ENCODE measurements at places on chromosomes 12 and 14. TPM values are rescaled to one million over a fixed set of nuclear protein-coding genes. Genes with fewer than 3 reads are reported as not detected.

The LTBR gene
- total RNA-seq: 17.0 TPM

The SERPINA10 gene
- not detected for total RNA-seq

The ESR2 gene
- total RNA-seq: 0.16 TPM

DNA sequence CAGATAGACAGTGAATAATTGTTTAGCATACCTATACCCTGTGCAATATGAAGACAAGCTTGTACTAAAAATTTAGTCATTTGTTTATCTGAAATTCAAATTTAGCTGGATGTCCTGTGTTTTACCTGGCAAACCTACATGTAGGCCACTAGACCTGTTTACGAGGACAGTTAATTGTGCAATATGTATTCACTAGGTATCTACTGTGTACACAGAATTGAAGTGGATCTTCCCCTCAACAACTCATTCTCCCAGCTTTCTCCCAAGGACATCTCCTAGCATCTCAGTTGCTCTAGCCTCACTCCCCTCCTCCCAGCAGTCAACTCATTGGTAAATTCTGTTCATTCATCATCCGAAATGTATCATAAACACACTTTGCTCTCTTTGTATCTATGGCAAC, 25.3 kb downstream of the AK7 start:
- no peak for DNase-seq

DNA sequence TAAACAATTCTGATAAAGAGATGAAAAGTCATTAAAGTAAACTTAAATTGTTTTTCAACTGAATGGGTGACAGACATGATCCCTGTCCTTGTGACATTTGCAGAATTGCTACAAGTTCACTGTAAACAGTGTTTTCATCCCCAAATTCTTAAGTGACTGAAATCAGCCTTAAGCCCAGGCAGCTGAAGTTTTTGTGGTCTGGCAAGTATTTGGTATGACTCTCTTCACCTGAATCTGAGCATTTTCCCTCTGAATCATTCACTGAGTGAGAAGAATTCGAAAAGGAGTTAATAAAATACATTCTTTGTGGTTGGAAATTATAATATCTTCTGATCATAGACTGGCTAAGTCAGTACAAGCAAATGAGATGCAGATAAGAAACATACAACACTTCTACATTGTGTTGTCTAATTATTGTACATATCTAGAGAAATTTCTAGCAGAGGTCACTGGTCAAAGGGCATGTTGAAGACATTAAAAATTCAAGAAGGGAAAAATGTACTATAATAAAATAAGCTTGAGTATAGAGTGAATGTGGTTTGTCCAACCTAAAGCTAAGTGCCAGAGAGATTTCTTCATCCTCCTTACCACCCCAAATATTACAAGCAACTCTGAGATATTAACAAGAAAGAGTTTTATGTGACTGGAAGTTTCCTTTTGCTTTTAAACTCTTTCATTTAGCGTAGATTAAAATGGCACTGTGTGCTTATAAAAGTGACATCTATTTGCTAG, 177.8 kb upstream of the DIO2 start:
- no peak for DNase-seq

Measured in osteocyte (in vitro differentiated cells).